ENCODE measurements at places on chromosomes 11 and 22.

DNA sequence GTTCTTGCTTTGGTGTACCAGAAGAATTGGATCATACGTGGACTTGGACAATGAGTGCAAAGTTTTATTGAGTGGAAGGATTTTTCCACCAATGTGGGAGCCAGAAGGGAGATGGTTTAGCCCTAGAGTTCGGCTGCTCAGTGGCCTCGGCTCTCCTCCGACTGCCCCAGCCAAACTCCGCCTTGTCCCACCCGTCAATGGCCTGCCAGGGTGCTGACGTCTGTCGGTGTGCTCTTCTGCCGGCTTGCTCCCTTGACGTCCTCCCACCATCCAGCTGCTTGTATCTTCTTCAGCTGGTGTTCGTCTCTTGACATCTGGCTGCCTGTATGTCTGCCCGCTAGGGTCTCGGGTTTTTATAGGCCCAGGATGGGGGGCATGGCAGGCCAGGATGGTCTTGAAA is 154.8 kb downstream of the APOL5 start:
- no peak for DNase-seq

- no peak for DNase-seq
These were observed 442.9 kb downstream of the INSC start for GRCh38 chr11:15557457-15558230.

DNA sequence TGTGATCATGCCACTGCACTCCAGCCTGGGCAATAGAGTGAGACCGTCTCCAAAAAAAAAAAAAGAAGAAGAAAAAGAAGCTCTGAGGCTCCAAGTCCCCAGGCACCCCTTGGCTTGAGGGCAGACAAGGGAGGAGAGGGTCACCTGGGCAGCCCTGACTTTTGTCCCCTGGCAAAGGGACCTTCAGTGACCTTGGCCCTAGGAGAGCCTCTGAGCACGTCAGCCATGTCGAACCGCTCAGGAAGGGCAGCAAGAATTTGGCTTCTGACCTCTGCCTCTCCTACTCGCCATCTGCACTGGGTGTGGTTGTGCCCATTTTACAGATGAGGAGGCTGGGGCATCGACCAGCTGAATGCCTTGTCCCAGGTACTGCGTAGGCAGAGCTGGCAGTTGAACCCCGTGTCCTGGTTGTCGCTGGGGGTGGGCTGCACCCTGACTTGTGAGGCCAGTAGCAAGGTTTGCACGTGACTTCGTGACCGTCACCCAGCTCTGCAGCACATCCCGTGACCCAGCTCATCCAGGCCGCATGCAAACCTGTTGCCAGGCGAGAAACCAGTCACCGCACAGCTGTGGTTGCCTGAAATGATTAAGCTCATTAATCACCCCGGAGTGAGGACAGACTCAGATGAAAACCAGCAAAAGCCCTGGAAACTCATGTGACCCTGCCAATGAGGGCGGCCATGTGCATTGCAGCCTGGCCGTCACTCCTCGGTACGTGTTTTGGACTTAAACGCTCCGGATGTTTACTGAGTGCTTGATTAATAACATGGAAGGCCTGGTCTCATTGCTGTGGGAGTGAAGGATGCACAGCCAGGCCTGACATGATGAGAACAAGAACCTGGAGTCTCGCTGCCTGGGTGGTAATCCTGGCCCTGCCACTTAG is 47.7 kb upstream of the PPP6R3 start:
- DNase-seq: no peak

DNA sequence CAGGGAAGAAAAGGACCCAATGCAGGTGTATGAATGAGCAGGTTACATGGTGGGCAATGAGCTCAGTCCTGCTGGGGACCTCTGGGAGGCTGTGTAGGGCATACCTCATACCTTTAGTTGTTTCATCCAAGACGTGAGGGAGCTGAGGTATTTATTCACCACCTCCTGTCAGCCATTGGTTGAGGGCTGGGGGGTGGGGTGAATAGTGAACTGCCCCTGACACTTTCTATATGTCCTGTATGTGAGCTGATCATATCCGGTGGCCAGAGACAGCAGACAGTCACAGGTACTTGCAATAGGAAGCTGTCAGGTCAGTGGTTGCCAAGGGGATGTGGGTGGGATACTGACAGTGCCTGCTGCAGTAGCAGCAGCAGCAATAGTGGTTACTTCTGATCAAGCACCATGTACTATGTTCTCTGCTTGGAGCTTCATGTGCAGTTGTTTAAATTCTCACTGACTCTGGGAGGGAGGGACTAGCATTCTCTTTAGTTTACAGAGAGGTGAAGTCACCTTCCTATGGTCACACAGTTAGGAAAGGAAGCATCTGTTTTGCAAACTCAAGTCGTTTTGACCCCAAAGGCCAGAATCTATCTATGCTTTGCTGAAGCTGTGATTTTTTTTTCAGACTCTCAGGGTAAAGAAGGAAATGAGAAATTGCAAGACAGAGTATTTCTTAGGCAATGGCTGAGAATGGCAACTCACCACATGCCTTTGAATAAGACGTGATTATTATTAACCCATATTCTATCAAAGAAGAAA is 54.0 kb downstream of the MIAT start:
- no peak for DNase-seq

DNA sequence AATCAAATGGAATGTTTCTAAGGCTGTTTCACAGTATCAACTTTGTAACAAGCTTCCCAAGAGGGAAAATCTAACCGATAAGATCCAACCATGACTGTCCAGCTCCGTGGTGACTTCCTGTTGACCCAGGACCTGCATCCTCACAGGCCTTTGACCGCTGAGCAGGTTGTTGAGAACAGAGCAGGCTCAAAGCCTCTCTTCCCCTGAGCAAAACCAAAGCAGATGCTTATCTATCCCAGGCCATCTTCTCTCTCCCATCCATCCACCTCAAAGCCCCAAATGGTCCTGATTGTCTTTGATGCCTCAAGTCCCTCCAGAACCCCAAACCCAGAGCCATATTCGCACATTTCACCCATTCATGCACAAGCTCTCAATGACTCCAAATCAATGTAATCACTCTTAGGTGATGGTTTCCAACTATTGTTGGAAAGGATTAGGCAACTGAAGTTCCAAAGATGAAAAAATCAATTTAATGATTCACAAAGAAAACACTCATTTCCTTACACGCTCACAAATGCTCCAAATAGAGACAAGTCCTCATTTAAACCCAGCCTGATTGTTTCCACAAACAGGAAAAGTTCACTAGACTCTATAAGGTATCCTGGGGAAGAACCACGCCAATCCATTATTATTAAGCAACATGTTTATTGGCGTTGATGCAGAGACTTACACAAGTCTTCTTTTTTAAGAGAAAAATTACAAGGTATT is 48.7 kb downstream of the C11orf58 start:
- no peak for DNase-seq

DNA sequence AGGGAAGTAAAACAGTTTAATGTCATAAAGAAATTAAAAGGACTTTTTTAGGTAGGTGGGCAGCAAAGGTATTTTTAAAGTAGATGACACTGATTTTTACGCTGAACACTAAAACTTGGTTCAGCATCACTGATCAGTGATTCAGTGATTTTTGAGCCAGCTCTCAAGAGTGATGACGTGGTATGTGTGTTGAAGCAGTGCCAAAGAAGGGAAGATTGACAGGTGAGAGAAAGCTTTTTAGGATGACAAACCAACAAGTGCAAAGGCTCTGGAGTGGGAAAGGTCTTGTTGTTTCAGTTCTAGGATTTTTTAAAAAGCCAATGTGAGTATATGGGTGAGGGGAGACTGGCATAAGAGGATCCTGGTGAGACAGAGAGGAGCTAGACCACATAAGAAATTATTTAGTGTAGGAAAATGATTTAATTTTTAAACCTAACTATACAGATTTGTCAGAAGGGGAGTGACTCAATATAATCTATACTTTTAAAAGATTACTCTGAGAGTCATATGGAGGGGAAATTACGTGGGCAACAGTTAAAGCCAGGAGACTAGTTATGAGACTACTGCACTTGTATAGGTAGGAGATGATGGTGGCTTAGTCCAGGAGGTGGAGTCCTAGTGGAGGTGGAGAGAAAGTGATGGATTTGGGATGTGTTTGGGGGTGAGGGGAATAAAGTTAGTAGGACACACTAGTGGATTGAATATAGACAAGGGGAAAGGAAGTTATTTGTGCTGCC is 17.6 kb upstream of the CALCB start:
- DNase-seq: no peak

GRCh38 chr11:45322891-45323600 is 36.9 kb upstream of the SYT13 start:
- DNase-seq: no peak

DNA sequence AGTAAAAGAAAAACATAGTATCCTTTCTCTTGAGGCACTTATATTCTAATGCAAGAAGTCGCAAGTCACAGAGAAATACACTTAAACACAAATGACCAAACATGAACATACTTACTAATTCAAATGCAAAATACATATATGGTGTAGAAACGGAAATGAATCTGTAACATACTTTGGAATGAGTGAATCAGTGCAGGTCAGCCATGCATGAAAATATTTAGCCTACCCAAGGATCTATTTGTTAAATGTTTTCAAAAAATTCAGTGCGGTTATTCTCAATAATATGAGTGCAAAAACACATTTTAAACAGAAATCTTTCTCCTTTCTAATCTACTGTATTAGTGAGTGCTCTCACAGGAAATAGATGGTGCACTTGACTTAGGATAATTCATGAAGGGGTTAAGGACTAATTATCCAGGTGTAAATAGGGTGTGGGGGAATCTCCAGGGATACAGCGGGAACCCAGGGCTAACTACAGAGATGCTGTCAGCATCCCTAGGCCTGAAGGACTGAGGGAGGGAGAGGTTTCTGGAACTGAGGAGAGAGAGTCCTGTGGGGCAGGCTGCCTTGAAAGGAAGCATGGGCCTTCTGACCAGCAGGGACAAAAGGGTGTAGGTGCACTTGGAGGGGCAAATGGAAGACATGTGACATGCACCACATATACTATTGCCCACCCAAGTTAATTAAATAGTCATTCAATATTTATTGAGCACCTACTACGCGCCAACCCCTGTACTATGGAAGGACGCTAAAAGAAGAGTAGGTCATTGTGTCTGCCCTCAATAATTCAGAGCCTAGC is 139.2 kb downstream of the MAML2 start:
- no peak for DNase-seq

DNA sequence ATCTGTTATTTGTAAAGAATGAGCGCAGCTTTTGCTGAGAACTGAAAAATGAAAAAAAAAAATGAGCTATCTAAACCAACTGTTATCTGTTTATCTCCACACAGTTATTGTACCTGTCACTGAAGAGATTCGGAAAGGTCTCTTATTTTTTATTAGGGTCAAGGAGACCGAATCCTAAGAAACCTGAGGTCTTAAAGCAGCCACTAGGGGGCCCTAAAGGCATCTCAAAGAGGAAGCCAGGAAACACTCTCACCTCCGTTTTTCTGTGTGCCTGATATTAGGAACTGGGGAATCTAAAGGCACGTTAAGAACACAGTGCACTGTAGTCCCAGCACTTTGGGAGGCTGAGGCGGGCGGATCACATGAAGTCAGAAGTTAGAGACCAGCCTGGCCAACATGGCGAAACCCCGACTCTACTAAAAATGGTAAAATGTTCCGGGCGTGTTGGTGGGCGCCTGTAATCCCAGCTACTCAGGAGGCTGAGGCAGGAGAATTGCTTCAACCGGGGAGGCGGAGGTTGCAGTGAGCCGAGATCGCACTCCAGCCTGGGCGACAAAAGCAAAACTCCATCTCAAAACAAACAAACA is 3.5 kb upstream of the LARGE1 start:
- peak; percentile 46 for DNase-seq

GRCh38 chr11:122937983-122938382 is 43.7 kb downstream of the BSX start:
- no peak for DNase-seq

DNA sequence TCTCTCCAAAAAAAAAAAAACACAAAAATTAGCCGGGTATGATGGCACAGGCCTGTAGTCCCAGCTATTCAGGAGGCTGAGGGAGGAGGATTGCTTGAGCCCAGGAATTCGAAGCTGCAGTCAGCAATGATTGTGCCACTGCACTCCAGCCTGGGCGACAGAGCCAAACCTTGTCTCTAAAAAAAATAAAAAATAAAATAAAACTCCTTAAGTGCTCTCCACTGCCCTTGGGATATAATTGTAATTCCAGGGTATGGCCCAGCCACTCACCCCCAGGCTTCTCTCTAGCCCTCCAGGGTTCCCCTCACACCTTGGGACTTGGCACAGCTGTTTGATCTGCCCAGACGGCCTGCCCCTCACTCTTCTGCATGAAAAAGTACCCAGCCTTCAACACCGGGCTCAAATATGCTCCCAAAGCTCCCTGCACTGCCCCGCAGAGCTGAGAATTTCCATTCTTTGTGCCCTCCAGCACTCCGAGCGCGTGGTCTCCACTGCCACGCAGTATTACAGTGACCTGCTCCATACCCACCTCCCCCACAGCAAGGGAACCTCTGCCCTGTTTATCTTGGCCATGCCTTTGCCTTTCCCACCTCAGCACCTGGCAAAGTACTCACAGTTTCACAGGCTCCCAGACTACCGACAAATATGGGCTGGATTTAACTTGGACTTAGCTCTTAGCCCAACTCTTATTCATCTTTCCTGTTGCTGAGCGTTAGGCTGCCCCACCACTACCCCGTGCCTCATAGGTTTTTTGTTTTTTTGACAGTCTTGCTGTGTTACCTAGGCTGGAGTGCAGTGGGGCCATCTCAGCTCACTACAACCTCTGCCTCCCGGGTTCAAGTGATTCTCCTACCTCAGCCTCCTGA is 7.6 kb upstream of the FTH1 start:
- no peak for DNase-seq

DNA sequence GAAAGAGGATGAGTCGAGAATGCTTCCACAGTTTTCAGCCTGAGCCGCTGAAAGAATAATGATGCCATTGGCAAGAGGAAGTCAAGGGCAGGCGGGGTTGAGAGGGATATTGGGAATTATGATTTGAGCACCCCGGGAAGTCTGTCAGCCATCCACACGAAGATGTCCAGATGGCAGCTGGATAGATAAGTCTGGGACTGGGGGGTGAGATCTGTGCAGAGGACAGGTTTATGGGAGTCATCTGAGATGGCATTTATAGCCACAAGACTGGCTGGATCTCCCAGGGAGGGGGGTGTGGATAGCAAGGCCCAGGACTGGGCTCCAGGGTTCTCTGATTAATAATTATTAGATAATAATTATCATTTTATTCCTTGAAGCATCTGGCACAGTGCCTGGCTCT is 5.1 kb upstream of the STIP1 start:
- DNase-seq: no peak

DNA sequence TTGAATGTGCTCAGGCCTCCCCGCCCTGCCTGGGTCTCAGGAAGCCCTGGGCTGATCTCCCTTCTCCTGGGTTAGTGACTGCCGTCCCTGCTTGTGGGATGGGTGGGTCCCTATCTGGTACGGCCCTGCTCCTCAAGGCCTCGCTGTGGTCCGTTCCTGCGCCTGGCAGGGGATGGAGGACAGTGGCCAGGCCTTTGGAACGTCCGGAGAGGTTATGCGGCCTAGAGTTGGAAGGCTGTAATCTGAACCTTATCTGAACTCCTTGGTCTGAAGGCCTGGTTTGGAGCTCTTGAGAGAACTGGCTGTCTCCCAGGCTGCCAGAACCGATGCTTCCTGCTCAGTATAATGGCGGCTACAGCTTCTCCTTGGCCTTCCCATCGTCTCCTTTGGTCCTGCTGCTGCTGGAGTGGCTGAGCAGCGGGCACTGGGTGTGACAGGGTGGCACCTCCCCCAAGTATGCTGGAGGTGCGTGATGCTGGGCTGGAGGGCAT is 72.8 kb downstream of the FLI1 start:
- DNase-seq: no peak
